Forelimb muscle (tissue), 1 donor: ENCODE measurements at places on chromosomes 3 and 15.

GRCh38 chr3:186168976-186169375 lies 60.1 kb upstream of the ETV5 start:
- DNase-seq = no peak

- no peak for DNase-seq
These were observed 183.8 kb upstream of the THBS1 start for GRCh38 chr15:39396979-39397615.

DNA sequence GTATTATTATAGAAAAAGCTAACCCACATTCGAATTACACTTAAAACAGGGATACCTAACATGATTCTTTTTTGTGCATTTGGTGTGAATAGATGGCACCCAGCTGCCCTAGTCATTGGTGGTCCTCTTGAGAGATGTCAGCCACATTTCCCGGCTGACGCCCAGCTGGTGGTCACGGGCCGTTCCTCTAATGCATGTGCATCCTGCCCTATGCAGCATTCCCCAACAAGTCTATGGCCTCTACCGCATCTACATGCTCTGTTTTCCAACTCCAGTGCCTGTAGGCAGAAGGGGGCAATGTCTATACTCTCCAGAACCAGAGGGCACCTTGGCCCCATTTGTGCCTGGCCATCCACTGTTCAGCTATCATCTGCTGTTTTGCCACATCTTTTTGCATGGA lies 78.6 kb upstream of the PRICKLE2 start:
- DNase-seq = no peak

DNA sequence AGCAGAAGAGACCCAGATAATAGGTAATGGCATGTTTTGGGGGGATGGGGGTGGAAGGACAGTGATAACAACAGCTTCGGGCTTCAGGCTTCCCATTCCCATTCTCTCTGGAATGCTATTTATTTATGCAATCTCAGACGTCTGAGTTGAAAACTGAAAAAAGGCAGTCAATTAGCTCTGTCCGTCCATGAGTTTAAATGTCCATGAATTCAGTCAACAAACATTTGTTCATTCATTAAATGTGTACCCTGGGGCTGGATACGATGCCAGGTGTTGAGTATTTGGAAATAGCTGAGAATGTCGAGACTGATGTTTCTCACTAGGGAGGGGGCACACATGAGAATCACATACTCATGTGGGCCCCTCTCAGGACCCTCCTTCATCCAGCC lies 42.4 kb downstream of the AMOTL2 start:
- DNase-seq = no peak

- no peak for DNase-seq
These were observed 150.7 kb upstream of the TLE3 start for GRCh38 chr15:70248116-70249025.

- DNase-seq = no peak
These were observed 94.3 kb downstream of the SQOR start for GRCh38 chr15:45729141-45729540.

- DNase-seq = no peak
These were observed 78.9 kb downstream of the GTF2E1 start for GRCh38 chr3:120821426-120821825.

GRCh38 chr3:62705721-62706120 lies 169.5 kb downstream of the CADPS start:
- no peak for DNase-seq

GRCh38 chr15:58483376-58483775 lies 51.6 kb downstream of the LIPC start:
- DNase-seq = no peak

GRCh38 chr15:47663101-47663500 lies 54.2 kb upstream of the SEMA6D start:
- peak; percentile 47 for DNase-seq

GRCh38 chr3:137020315-137020714 lies 62.5 kb downstream of the IL20RB start:
- no peak for DNase-seq

GRCh38 chr15:93983526-93983925 lies 247.8 kb upstream of the MCTP2 start:
- DNase-seq = no peak

DNA sequence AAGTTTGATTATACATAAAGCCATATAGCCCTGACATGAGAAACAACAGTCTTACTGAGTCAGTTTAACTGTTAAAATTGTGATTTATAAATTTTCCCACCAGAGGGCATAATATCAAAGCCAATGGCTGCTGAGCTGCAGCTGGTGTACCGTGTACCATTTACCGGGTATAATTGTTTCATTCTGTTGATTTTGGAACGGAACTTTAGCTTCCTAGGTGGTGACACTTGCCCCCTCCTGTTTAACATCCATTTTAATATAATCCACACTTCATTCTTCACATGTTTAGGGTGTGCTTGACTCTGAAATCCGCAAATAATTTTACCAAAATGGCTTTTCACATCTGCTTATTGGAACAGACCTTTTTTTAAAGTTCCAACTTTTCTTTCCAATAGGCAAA lies 72.8 kb downstream of the SLC9A9 start:
- DNase-seq = no peak

DNA sequence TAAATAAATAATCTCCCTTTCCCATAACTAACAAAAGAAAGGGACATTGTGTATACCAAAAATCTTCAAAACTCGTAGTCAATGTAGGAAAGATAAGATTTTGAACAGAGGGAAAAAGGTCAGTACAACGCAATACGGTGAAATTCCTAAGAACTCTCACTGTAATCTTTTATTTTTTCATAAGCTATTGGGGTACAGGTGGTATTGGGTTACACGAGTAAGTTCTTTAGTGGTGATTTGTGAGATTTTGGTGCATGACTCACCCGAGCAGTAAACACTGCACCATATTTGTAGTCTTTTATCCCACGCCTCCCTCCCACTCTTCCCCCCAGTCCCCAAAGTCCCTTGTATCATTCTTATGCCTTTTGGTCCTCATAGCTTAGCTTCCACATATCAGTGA lies 718.0 kb downstream of the TBL1XR1 start:
- no peak for DNase-seq

DNA sequence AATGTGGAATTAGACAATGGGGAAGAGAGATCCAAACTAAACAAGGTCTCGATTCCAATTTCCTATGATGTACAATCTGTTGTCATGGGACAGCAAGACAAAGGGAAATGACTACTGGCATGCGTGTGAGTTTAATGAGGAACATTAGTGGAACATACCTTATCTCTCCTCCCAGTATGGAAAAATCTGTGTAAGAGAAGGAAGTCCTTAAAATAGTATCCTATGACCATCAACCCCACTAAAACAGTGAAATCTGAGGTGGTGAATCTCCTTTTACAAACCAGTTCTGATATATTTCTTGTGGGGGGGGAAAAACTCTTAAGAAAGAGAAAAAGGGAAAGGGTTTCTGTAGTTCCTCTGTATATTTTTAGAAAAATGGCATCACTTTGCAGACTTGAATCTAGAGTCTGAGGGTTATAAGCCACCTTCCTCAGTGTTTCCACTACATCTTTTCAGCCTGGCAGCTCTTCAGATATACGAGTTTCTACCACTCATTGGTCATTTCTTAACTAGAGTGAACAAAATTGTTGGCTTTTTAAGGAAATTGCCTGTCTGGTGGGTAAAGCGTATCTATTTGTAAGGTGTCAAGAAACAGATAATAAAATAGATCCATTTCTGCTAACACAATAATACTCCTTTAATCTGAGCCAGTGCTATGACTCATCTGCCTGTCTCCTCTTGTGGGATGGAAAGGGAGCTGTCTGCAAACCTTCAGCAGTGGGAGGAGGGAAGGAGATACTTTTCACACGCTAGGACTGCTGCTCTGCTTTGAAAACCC lies 3.0 kb upstream of the TNFAIP8L3 start:
- peak; percentile 36 for DNase-seq

GRCh38 chr3:147875498-147875897 lies 466.3 kb downstream of the ZIC1 start:
- no peak for DNase-seq

DNA sequence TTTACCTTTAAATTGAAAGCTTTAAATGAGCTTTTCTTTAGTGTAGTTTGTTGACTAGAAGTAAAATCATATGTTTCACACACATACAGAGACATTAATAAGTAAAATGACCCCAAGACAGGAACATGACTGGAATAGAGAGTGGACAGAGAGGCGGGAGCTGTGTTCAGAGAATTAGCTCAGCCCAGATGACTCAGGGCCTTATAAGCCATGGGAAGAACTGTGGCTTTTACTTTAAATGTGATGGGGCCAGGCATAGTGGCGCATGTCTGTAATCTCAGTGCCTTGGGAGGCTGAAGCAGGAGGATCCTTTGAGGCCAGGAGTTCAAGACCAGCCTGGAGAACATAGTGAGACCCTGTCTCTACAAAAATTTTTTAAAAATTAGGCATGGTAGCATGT lies 26.7 kb downstream of the SACM1L start:
- DNase-seq = no peak

GRCh38 chr15:77076323-77076915 lies 5.5 kb upstream of the TSPAN3 start:
- no peak for DNase-seq

- DNase-seq = no peak
These were observed 1173.1 kb downstream of the NSUN3 start for GRCh38 chr3:95235916-95236315.

DNA sequence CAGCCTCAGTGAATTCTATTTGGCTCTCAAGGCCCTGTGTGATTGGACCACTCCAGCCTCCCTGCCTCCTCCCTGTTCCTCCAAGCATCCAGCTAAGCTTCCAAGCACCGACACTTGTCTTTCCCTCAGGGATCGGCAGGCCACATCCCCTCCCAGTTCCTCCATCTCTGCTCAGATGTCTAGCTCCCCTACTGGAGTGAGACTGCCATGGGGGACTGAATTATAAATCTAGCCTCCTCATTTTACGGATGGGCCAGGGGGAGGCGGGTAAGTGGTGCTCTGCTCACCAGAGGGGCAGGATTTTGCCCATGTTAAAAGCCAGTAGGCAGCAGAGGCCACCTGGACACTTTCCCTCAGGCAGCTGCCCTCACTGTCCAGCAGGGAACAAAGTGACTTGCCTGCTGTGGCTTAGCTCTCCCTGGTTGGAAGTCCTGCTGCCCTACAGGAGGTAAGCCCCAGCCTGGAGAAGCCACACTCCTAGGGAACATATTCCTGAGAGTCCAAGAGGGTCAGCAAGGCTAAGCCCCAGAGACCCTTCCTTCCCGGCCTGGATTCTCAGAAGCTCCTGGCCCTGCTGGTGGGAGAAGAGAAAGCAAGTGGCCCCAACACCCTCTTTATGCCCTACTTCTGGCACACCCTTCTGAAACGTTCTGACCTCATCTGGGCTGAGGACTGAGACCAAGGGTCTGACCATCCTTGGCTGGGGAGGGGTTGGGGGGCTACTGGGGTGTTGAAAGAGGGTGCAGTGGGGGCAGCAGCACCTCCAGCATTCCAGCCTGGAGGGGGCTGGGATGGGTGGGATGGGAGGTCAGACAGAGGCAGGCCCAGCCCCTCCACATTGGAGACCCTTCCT lies 9.1 kb upstream of the HHATL start:
- no peak for DNase-seq

DNA sequence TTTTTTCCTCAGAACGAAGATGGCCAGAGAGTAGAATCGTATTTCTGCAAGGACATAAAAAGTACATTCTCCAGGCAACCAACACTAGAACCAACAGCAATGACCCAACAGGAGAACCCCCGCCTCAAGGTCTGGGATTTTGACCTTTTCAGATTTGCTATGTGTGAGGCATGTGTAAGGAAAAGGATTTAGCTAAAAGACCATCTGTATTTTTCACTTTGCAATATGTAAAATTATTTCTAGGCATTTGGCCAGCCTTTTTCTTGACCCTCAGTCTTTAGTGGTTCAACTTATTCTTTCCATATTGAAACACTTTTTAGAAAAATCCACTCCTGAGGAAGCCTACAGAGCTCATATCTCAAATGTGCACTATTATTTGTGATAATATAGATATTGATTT lies 219.2 kb upstream of the GOLGA6L4 start:
- no peak for DNase-seq

- no peak for DNase-seq
These were observed 40.5 kb downstream of the RASGRP1 start for GRCh38 chr15:38524156-38524555.

GRCh38 chr15:99402014-99402729 lies 150.9 kb downstream of the LRRC28 start:
- DNase-seq = no peak

DNA sequence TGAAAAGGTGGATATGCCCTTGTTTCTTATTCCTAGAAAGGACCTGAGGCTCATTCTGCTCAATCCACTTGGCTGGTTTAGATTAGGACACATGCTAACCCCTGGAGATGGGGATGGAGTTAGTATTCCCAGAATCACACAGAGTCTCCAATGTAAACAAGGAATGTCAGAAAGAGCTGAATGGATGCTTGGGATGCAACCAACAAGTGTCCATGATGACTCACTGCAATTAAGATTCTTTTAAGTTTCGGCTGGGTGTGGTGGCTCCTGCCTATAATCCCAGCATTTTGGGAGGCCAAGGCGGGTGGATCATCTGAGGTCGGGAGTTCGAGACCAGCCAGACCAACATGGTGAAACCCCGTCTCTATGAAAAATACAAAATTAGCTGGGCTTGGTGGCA lies 315.5 kb upstream of the AZI2 start:
- DNase-seq = no peak

DNA sequence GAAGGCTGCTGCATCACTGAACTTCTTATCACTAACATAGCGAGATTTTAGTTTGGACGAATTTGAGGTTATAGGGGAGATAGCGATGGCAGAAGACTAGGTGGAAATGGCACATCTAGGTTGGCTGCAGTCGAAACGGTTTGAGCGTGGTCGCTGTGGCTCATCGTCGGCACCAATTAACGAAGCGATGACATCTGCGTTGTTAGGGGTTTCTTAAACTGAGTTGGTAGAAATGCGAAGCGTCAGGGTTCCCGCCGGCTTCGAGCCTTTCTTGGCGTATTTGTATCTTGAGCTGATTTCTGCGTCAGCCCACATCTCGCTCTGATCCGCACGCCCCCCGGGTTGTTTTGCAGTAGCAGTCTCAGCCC lies 319 bp downstream of the LNP1 start:
- no peak for DNase-seq

DNA sequence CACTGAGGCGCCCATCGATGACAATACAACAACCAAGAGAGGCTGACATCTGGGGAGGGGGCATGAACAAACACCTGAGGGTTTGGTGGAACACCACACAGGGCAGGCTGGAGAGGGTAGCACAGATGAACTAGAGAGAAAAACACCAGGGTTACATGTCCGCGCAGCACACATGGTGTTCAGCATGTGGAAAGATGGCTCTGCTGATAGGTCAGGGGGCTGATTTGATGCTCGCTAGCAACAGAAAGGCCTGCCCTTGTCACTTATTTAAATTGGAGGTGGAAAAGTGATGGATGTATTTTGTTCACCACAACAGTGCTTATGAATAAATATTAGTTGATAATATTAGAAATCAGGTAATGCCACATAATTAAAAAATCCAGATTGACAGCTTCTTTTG lies 67.5 kb downstream of the FRMD4B start:
- no peak for DNase-seq

GRCh38 chr3:86563400-86563970 lies 427.5 kb downstream of the VGLL3 start:
- DNase-seq = peak; percentile 17

DNA sequence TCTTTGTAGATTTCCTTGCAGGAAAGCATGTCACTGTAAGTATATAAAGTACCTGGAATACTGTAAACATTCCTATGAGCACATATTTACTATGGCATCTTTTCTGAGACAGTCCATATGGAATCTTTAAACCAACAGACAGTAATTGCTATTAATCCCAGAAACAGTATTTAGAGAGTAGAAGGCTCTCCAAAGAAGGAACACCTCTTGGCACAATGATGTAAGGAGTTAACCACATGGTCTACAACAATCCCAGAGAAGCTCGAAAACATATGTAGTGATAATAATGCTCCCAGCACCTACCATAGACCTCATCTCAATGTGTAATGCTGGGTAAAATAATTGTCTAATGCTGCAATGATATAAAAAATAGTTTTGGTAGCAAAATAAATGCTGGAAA lies 95.8 kb upstream of the IL12A start:
- no peak for DNase-seq
